ENCODE measurements at places on chromosomes 7 and 10.

DNA sequence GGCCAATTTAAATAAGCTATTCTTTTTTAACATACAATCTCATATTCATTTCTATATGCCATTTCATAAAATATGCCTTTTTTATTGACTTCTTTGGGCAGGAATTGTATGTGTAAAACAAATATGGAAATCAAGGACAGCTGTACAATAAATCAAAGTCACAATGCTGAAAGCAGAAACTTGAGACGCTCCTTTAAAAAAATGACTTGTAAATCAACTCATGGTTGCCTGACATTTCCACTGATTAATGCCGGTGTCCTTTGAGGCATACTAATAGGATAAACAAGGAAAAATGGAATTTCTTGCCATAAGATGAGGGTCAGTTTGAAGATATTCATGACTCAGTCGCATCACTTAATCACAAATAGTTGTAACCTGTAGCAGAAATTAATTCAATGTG is 247.4 kb upstream of the TEX47 start:
- DNase-seq, result no peak

DNA sequence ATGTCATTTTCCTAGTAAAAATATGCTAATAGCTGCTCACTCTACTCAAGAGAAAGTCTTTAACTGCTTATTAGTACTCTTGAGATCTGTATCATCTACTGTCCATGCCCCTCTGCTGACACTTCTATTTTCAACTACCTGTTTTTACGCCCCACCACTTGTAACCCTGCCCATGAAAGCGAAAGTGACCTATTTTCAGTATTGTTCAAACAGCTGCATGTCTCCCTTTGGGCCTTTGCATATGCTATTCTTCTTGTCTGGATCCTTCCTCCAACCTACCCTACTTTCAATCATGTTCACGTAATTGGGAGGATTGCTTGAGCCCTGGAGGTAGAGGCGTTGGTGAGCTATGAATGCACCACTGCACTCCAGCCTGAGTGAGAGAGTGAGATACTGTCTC is 1481.3 kb downstream of the GATA3 start:
- DNase-seq, result no peak

- DNase-seq, result no peak
Measured at GRCh38 chr7:32116436-32116835, 46.2 kb upstream of the PDE1C start.

DNA sequence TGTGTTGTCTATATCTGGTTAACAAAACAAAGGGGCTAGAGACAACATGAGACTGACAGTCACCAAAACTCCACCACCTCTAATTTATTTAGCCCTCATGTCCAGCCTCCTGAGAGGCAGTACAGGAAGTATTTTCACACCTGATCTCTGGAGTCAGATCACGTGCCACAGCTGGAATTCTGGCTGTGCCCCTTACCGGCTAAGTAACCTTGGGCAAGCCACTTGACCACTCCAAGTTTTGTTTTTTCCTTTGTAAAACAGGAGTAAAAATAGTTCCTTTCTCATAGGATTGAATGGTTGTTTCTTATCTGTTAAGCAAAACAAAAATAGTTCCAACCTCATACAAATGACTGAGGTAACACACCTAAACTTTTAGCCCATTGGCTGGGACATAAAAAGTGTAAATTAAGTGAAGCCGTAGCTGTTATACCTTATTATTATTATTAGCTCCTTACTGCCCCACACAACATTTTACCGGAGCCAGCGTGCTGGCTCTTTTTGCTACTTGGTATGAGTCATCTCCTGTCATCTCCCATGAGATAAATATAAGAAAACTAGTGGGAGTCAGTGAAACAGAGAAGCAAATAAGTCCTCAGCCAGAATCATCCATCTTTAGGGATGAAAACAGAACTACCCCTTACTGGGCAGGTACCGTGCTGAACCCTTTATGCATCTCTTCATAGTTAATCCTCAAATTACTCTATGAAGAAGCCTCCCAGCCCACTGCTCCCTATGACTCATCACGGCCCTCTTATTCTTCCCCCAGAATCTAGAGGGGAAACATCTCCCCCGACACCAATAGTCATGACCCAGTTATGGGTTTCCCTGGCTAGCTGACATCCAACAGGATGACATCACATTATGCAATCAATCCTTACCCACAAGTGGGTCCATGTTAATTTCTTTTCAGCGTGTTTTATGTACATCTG is 44.9 kb downstream of the PPP1R3C start:
- no peak for DNase-seq

DNA sequence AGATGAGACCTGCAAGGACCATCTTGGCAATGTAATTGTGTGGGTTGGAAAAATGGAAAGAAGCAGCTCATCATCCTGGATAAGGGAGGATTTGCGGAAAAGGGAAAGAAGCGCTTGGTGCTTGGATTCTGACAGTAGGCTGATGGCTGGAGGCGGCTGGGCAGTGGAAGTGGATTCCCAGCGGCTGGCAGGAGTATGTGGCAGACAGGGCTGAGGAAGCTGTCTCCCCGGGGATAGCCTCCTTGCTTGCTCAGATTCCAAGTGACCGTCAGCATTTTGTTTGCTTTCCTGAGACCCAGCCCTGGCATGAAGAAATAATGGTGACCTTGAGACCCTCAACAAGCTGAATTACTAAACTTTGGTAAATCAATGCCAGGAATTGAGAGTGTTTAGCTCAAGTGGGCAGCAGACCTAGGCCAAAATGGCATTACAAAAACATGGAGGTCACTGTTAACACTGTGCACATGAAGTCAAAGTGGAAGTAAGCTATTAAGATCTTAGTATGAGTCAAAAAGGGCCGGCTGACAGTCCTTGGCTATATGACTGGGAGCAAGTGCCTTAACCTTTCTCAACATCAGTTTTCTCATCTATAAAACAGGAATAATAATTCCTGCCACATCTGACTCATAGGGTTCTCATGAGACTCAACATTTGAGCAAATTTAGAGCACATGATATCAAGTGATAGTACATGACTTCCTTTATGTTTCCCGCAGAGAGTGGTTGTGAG is 21.3 kb downstream of the SLC25A28 start:
- DNase-seq, result no peak

GRCh38 chr7:70638158-70639107 is 493.5 kb upstream of the GALNT17 start:
- no peak for DNase-seq

DNA sequence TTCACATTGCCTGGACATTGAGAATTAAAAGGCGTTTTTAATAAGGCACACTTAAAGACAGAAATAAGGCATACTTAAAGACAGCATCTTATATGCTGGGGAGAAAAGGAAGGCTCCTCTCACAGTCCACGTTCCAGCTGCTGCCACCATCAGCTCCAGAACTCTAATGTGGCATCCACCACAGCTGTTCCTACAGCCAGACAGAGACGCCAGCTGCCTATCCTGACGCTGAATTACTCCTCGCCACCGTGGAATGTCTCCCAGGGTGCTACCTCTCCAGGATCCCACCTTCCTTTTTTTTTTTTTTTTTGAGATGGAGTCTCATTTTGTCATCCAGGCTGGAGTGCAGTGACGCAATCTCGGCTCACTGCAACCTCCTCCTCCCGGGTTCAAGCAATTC is 30.8 kb downstream of the SLC37A3 start:
- DNase-seq, result no peak

Data from cortex of kidney (tissue), 1 donor.